Ascending aorta (tissue), 2 donors: ENCODE measurements at places on chromosomes 7 and 10.

DNA sequence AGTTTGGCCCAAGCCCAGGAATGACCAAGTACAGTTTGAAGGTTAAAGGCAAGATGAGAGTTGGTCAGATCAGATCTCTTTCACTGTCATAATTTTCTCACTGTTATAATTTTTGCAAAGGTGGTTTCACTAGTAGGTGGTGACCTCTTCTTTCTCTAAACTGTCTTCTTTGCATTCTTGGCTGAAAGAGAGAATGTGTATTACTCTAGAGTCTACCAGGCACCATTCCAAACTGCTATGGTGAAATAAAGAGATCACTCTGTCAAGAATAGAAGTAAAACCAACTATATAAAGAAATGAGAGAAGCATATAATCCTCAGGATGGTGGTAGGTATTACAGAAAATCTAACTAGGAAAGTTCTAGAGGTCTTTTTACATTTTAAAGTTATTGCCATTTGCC, 72.7 kb downstream of the DYNC1I1 start:
- DNase-seq = no peak

DNA sequence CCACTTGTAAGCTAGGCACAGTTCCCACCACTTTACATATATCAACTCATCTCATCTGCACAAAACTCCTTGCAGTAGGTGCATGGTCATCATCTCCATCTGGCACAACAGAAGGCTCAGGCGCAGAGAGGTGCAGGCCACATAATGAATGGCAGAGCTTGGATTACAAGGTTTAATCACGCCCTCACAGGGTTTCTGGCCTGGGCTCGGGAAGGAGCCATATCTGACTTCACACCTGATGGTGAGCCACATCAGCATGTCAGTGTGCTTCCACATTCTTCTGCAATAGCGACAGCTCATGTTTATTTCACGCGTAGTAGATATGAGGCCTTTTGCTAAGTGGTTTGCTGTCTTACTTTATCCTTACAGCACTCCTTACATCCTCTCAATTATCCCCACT, 650.2 kb downstream of the INHBA start:
- no peak for DNase-seq

GRCh38 chr10:80156216-80156615, 23.7 kb downstream of the PLAC9 start:
- DNase-seq = no peak

DNA sequence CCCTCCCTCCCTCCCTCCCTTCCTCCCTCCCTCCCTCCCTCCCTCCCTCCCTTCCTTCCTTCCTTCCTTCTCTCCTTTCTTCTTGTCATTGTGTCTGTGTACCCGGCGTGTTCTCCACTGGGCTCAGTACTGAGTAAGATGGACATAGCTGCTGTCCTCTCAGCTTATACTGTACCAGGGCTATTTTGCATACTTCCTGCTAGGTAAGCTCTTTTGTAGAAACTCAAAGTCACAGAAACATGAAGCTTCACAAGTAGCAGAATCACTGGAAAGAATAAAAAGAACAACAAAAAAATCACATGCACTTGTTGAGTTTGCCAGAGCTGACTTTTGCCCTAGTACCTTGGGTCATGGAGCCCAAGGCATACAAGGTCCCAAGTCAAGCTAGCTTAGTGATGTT, 125.7 kb downstream of the PLPP4 start:
- DNase-seq = no peak

DNA sequence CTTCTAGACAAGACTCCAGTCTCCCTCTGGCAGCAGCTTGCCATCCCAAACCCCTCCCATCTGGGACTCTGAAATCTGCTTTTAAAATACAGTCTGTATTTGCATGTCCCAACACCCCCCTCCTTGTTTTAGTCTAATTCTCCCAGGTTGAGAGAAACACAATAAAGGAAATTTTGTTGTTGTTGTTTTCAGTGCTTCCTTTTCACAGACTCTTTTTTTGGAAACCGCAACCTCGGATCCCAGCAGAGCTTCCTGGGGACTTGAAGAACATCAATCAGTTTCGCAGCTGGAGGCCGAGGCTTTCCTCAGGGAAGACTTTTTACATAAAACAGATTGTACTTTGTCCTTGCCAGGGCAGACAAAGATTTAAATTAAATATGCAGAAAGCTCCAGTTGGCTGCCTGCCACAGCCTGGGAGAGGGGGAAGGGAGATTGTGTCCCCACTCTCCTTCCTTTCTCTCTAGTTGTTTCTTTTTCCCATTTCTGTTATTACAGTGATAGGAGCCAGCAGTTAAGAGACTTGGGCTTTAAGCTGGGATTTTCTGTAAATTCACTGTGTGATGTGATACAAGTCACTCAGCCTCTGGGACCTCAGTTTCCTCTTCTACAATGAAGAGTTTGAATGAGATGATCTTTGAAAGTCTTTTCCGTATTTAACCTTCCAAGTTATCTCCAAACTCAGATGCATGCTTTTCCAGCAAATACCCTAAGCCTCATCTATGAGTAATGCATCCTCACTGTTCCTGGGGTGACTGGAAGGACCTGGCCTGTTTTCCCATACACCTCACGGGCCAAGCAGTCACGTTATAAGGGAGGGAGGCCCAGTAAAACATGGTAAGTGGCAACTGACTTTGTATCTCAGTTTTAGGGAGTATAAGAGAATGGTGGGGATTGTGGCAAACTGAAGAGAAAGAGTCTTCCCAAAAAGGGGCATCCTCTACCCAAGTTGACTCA, 192.3 kb downstream of the REEP3 start:
- DNase-seq = peak; percentile 77

- DNase-seq = no peak
Measured at GRCh38 chr10:84195044-84195830, 900 bp downstream of the CDHR1 start.

- DNase-seq = peak; percentile 90
Measured at GRCh38 chr10:28939281-28940157, 262.2 kb downstream of the BAMBI start.

DNA sequence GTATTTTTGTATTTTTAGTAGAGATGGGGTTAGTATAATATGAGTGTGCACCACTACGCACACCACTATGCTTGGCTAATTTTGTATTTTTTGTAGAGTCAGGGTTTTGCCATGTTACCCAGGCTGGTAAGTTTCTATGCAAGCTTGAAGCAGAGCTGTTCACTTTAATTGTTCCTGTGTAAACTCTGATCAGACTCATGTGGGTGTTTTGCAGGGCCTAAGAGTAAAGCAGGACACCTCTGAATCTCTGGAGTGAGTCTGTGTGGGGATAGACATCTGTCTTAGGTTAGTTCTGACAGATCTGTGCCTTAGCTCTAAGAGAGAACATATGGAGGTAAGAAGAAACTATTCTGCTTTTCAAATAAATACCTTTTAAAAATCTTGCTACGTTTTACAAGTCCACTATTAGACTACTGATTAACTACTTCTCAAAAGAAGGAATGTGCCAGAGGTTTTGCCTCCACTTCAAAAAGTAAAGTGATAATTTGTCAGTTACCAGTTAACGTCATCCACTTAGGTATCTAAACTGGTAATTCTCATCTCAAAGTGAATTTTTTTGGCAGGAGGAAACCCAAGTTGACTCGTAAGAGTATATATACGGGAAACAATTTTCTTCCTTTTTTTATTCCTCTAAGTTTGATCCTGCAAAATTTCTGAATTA, 1.1 kb downstream of the COL17A1 start:
- DNase-seq = no peak

DNA sequence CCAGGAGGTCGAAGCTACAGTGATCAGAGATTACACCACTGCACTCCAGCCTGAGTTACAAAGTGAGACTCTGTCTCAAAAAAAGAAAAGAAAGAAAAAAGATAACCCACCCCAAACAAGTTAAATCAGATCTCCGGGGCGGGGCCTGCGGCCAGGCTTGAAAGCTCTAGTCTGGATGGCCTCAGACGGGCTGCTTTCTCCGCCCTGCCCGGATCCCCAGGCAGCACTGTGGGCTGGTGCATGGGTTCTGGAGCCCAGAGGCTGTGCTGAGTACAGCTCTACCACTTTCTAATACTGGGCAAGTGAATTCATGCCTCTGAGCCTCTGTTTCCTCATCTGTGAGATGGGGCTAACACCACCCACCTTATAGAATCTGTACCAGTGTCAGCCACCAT, 83.7 kb downstream of the ZMIZ1 start:
- DNase-seq = no peak

DNA sequence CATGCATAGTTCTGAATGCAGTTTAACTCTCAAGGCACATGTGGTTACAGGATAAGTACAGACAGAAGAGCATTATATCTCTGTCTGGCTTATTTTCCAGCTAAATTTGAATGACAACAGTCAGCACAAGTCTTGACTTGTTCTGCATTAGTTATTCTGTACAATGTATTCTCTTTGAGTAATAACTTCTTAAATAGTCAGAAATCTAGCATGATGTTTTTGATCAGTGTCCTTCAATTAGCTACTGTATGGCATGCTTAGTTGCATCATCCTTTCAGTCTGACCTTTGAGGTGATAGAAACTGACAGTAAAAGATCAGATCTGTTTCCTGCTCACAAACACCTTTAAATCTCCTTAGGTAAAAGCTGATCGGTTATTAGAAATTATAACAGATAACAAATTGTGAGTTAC, 118.1 kb downstream of the ARL4A start:
- DNase-seq = no peak

- DNase-seq = no peak
Measured at GRCh38 chr10:2611603-2612002, 455.7 kb upstream of the PFKP start.

- DNase-seq = no peak
Measured at GRCh38 chr10:105195831-105196230, 554.7 kb downstream of the SORCS3 start.

- peak; percentile 33 for DNase-seq
Measured at GRCh38 chr7:116630932-116631671, 40.9 kb upstream of the MET start.

- no peak for DNase-seq
Measured at GRCh38 chr10:86752311-86752710, 4.1 kb upstream of the BMPR1A start.

GRCh38 chr10:100998183-100998990, 1.2 kb upstream of the LZTS2 start:
- DNase-seq = peak; percentile 90

DNA sequence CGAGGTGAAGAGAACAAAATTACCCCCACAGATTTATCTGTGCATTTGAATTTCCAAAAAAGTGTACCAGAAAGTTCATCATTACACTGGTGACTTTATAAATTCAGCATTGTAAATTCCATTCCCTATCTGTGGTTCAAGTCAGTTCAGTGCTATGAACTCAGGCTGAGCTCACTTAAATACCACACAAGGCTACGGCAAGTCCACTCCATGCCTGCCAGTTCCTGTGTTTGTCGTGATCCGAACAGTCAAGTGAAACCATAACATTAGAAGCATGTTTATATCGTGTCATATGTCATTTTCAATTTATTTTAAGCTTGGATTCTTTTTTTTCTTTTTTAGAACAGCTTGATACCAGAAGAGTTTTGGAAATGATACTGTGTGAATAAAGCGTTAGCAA, 14.8 kb downstream of the MBL2 start:
- DNase-seq = no peak

- no peak for DNase-seq
Measured at GRCh38 chr10:32347363-32348022, 535 bp upstream of the EPC1 start.

GRCh38 chr10:57657164-57657765, 610.4 kb downstream of the IPMK start:
- DNase-seq = no peak

- no peak for DNase-seq
Measured at GRCh38 chr7:148953676-148954075, 69.6 kb upstream of the EZH2 start.

- DNase-seq = no peak
Measured at GRCh38 chr7:78499283-78499682, 700.7 kb downstream of the PHTF2 start.

DNA sequence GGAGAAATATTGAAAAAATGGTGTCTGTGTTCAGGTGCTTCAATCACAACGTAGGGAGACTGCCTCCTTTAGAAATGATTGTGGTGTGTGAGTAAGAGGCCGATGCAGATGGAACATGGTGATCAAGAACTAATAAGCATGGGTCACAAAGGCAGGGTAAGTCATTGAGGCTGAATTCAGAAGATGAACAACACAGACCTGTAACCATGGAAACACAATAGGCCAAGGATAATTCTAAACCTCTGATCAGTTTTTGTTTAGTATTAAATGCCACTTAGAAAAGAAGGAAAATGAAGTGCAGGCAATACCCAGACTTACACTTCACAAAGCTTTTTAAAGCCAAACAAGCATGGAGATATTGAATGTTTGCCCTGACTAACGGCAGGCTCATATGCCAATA, 32.8 kb upstream of the TAS2R16 start:
- no peak for DNase-seq

DNA sequence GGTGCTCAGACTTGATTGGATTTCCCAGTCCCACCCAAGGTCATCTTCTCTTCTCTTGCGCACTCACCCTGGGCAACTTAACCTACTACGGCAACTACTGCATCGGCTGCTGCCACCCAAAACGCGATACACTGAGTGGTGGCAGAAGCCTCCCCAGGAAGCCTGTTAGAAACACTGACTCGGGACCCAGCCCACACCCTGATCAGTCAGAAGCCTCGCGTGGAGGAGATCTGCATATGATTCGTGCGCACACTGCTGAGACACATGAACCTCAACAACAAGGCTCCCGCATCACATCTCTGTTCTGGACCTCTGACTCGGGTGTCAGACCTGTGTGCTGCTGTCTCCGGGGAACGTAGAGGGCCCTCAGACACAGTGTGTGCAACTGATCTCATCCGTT, 419.5 kb downstream of the PAXIP1 start:
- no peak for DNase-seq

- no peak for DNase-seq
Measured at GRCh38 chr7:98785929-98786571, 83.8 kb downstream of the TMEM130 start.

DNA sequence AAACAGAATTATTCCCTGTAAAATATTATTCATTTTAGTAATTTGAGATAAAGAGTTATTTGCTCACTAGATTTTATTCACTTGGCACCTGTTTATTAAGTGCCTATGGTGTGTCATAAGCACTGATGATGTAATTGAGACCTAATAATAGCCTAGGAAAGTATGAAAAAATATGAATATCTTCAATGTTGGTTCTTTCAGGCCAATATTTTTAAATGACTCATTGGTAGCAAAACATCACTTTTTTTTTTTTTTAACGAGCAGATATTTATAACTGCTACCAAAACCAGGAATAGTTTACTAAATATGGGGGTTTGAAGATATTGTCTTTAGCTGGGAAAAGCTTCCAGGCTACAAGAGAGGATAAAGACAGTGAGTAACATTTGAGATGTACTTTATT, 228.0 kb downstream of the PRKG1 start:
- no peak for DNase-seq

DNA sequence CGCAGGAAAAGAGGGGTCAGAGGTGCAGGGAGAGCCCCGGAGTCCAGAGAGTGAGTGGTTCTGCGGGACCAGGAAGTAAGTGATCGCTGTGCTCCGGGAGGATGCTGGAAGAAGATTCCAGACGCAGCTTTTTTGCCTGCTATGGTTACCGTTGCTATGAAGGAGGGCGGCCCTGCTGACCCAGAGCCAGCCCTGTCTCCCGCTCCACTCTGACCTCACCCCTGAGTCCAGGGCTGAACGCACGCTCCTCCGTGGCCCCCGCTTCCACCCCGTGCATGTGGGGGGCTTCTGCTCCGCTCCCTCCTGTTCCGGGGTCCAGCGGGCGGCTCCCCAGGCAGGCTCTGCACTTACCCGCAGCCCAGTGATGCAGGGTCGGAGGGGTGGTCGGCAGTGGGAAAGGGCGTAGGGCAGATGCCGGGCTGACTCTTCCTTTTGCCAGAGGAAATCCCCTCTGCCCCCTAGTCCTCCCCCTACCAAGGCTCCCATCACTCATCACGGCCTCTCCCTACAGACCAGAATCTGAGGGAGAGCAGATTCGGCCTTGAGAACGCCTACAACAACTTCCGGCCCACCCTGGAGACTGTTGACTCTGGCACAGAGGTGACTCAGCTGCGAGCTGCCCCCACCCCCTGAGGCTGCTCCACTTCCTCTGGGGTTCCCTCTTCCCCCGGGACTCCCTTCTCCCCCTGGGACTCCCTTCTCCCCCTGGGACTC, 2.7 kb upstream of the MUC17 start:
- DNase-seq = peak; percentile 87
